ENCODE measurements at places on chromosomes 16 and 17. TPM values are rescaled to one million over a fixed set of nuclear protein-coding genes. Genes with fewer than 3 reads are reported as not detected.

The ATP1B2 gene
- polyA plus RNA-seq = not detected

The CHD9NB gene
- polyA plus RNA-seq = not detected

The CREBBP gene
- 15.6 TPM for polyA plus RNA-seq

The PABPN1L gene
- polyA plus RNA-seq = not detected

The P2RX1 gene
- polyA plus RNA-seq = not detected

The KRTAP4-9 gene
- not detected for polyA plus RNA-seq

The MAPT gene
- polyA plus RNA-seq = 0.80 TPM

The PARD6A gene
- polyA plus RNA-seq = 9.3 TPM

The AOC3 gene
- polyA plus RNA-seq = not detected

The PIP4K2B gene
- 18.6 TPM for polyA plus RNA-seq

The MFSD6L gene
- polyA plus RNA-seq = not detected

The TBC1D3 gene
- not detected for polyA plus RNA-seq

The RMI2 gene
- 7.1 TPM for polyA plus RNA-seq

The CDH15 gene
- not detected for polyA plus RNA-seq

The GPRC5B gene
- 9.8 TPM for polyA plus RNA-seq

The DDX52 gene
- polyA plus RNA-seq = 11.9 TPM

The NPEPPS gene
- 41.0 TPM for polyA plus RNA-seq

The PYDC1 gene
- polyA plus RNA-seq = not detected

The TEX19 gene
- not detected for polyA plus RNA-seq

The CRYBA1 gene
- polyA plus RNA-seq = not detected

The CEP295NL gene
- not detected for polyA plus RNA-seq

The TMC6 gene
- polyA plus RNA-seq = 247 TPM

The GDPD1 gene
- polyA plus RNA-seq = 5.2 TPM

The DOC2A gene
- polyA plus RNA-seq = not detected

The MYH11 gene
- 2.2 TPM for polyA plus RNA-seq

The AKAP1 gene
- 13.2 TPM for polyA plus RNA-seq

The MFAP4 gene
- polyA plus RNA-seq = not detected

The OTOP2 gene
- not detected for polyA plus RNA-seq

The KRTAP2-3 gene
- polyA plus RNA-seq = not detected
